ENCODE measurements at places on chromosomes 2 and 18.

DNA sequence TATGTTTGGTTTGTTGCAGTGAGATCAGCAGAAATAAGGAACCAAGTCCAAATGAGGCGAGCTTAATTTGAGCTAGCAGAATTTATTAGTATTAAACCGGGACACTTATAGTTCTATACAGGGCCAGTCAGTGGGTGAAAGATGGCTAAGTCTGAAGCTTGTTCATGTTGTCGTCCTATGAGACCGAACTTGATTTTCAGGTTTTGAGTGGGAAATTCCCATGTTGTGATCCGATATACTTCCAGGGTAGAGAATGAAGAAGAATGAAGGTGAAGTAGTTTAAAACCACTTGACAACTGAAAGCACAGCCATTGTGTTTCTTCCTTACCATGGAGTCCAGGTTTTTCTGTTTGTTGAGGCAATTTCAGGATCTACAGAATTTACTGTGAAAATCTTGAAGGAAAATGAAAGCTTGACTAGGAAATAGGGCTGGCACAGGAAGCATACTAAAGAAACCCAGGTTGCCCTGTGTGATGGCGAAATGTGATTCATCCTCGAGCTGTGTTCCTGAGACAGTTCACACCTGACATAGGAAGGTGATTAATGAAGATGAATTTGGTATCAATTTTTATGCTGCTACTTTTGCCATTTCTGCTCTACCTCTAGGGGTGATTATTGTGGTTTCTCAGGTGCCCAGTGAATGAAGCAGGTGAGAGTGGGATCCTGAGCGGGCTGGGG, 37.6 kb upstream of the MGAT5 start:
- no peak for DNase-seq

DNA sequence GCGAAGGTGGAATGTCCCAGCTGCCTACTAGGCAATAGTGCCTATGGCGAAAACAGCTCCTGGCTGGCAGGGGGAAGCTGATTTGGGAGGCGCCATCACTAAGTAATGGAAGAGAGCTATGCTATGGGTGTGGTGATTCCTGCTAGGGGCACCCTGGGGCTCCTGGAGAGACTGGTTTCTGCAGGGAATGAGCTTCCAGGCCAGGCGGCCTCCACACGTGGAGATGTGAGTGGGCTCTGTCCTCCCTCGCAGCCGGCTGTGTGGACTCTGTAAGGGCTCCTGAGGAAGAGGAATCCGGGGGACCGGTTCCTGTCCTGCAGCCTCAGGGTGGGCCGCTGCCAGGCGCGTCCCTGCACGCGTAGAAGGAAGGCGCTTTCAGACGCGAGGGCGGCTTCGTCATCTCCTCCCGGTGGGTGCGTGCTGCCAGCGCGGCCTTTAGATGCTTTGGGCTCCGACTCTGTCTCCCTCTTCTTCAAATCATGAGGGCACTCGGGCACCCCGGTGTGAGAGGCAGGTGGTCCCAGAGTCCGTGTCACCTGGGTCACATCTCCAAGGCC, 55.5 kb upstream of the ANKRD62 start:
- no peak for DNase-seq

GRCh38 chr2:117982376-117983033, 31.4 kb downstream of the CCDC93 start:
- DNase-seq, result no peak

- DNase-seq, result no peak
These were observed 1.7 kb upstream of the DYSF start for GRCh38 chr2:71451705-71452104.

DNA sequence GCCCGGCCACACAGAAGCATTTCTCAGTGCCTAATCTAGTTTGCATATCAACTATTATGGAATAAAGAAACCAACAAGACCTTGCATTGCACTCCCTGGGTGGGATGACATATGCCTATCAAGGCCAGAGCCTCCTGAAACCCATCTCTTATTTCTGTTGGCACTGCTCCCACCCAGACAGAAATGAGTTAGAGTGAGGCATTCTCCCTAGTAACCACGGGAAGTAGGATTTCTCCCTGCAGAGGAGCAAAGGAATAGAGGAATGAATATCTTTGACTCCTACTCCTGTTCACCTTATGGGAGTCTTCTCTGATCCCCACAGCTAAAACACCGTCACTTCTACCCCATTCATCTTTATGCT, 24.2 kb upstream of the SCYGR1 start:
- no peak for DNase-seq

- DNase-seq, result no peak
These were observed 728.6 kb upstream of the KLHL29 start for GRCh38 chr2:22656426-22656825.

- no peak for DNase-seq
These were observed 162.3 kb upstream of the CCDC68 start for GRCh38 chr18:55121397-55122170.

DNA sequence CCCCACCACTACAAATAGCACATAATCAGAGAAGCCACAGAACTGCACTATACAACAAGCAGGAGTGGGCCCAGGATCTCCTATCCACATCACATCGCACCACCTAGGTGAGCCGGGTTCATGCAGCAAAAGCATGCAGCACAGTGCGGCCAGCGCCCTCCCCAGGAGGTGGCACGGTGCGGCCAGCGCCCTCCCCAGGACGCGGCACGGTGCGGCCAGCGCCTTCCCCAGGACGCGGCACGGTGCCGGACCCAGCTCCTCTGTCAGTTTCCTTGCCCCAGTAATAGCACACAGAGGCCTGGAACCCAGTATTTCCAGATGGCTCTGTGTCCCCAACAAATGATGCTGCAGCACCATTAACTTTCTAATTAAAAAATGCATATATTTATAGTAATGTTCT, 114.1 kb downstream of the EIPR1 start:
- DNase-seq, result no peak

- no peak for DNase-seq
These were observed 434 bp upstream of the DUSP19 start for GRCh38 chr2:183078163-183078463.

DNA sequence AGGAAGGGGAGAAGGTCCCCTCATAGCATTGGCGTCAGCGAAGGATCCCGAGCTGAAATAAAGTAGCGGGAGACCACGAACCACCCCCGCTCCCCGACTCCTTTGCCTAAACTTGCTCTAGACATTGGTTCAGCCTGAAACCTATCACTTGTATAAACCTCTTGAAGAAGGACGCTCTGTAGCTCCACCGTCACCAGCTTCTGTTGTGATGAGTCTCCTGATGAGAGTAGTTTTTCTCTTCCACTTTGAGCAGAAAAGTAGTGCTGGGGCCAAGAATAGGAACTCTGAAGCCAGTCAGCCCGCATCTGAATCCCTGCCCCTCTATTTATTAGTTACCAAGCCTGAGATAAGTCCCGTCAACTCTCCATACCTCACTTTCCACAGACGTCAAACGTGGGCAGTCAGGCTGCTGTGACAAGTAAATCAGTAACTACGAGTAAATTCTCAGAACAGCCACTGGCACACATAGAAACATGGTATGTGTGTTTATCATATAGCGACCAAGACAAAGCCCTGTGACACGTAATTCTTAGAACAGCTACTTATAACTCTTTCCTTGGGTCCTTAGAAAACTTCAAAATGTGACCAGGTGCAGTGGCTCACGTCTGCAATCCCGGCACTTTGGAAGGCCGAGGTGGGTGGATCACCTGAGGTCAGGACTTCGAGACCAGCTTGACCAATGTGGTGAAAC, 61.7 kb downstream of the CD226 start:
- peak; percentile 50 for DNase-seq

- no peak for DNase-seq
These were observed 131.3 kb downstream of the CELF4 start for GRCh38 chr18:37434161-37434860.

GRCh38 chr2:143802242-143802641, 673.0 kb downstream of the ARHGAP15 start:
- no peak for DNase-seq

DNA sequence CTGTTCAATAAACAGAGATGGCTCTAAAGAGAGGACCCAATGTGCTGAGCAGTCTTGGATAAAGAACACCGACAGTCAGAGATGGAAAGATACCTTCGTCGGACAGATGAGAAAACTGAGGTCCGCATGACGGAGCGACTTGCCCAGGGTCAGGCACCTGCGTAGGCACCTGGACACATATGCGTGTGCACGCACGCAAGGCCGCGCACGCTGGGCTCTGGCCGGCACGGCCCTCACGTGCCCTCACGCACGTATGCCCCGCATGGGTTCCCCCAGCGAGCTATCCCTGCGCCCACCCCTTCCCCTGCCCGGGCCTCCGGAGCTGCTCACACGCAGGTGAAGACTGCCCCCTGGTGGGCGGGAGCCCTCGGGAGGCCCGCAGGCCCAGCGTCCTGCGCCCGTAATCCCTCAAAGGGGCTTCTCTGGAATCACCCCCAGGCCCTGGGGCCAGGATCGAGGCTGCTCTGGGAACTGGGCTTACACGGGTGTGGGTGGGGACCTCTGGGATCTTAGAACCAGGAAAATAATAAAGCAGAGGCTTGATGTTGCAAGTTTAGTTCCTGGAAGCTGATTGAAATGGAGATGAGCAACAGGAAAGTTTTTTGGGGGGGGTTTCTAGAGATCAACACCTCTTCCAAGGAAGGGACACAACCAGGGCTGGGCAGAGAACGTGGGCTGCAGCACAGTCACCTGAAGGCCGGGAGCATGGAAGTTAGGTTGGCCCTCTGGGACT, 246.3 kb downstream of the TNS1 start:
- peak; percentile 53 for DNase-seq

DNA sequence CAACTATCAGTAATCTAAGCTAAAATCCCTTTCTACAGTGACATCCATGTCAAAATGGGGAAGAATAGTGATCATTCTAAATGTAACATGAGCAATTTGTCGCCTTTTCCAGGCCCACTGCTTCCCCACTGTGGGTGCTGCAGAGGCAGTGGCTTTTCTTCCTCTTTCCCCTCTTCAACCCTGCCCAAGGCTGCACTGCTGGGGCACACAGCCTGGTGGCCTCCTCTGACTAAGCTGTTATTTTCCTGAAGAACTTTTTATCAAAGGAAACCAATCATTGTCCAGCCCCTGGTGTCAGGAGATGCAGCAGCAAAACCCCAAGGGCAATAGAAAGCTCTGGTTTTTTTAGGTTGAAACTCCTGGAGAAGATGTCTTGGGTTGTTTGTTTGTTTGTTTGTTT, 117.6 kb upstream of the KLF7 start:
- peak; percentile 4 for DNase-seq

Measured in CD4-positive, alpha-beta T cell treated with Interleukin-10 for 1 hour (primary cell).